Fibroblast of upper back skin (primary cell): ENCODE measurements at places on chromosomes 7 and 10.

- no peak for DNase-seq
Measured at GRCh38 chr10:17112566-17112965, 17.0 kb downstream of the CUBN start.

DNA sequence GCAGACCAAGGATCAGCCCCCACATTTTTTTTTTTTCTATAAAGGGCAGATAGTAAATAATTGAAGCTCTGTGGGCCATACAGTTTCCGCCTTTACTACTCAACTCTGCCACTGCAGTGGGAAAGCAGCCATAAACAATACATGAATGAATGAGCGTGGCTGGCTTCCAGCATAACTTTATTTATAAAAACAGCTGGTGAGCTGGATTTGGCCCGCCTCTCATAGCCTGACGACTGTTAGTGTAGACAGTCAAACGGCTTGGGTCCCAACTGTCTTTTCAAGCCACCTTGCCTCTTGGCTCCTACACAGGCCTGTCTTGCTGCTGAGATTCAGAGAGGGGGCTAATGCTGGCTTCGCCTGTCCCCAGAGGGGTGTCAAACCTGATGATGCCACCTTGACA lies 169.8 kb upstream of the GPR26 start:
- no peak for DNase-seq

DNA sequence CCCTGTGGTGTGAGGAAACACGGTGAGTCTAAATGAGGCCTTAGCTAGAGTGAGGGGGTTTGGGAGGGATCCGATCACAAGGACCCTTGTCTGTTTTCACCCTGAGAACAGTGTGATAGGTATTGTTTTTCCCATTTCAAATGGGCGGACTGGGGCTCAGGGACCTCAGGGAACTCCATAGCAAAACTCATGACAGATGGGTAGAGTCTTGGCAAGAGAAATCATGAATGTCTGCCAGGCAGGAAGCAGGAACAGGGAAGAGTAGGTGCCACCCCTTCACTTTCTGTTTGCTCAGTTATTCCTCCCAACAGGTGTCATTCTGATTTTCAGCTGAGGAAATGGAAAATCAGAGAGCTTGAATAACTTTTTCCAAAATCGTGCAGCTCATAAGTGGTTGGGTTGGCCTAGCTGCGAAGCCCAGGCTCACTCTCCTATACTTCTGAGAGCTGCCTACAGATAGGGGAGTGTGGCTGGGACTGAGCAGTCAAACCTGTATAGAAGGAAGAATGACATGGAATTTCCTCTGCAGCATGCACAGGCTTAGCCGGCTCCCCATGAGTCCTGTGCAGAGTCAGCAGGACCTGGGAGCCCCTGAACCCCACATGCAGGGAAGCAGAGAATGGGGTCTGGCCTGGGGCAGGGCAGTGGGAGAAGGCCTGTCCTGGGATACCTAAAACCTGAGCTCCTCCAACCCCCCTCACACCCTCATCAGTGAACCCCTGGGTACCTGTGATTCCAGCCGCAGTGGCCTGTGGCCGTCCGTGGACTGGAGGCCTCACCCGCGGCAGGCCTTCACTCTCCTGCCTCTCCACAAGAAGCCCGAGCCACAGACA lies 17.6 kb upstream of the C10orf105 start:
- no peak for DNase-seq

DNA sequence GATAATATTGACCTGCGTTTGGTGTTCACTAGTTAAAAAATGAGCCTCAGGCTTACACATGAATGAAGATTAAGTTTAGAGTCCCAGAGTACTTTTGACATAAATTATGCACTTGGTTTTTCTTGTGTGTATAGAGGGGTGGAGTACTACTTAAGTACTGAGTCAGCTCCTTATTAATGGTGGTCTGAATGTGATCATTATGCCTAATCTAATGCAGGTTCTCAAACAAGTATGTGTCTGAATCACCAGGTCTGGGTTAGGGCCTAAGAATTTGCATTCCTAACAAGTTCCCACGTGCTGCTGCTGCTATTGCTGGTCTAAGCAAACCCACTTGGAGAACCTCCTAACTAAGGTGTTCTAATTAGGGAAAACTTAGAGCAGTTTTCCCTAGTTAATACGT lies 30.7 kb upstream of the STOX1 start:
- peak; percentile 40 for DNase-seq

DNA sequence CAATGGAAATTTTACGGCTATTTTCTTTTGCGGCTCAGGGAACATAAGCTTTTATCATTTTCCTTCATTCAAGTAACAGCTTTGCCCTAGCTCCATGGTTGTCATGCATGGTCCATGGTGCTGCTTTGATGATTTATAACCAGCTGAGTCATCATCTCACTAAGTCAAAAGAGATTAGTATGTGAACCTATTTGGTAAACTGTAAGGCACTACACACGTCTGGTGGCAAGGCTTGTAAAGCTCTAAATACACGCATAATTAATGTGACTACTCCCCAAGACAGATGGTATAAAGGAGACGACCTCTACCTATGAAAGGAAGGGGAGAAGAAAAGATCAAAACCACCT lies 340.2 kb downstream of the KCNMA1 start:
- peak; percentile 87 for DNase-seq

DNA sequence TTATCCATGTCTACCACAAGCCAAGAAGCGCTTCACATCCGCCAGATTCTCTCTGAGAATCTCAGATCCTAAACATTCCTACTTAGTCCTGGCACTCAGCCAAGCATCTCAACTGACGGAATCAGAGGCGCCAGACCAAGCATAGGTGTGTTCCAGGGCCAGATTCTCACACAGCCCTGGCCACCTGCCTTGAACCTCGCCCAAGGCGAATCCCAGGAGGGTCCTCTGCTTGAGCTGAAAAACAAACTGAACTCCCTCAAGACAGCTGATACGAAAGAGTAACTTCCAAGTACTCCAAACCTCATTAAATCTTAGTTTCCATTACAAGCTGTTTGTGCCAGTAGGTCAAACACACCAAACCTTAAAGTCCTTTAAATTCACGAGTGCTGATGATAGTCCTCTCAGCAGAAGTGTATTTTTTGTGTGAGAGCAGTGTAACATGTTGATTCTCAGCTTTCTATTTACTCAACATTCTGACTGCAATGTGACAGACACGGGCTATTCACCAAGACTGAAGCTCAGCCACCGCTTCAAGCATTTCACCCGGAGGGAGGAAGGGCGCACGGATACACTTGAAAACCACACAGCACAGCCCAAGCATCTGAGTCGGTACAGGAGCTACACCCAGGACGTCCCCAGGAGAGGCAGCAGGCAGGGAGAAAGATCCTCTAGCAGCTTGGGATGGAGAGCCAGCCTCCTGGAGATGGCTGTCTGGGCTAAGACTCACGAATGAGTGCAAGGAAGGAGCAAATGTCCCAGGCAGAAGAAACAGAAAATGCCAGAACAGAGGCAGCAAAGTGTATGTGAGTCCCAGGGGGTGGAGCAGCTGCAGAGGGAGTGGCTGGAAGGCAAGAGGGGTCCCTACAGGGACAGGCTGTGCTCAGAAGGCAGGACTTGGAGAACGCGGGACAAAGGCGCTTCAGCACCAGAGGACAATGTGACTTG lies 6.0 kb downstream of the PARD3 start:
- DNase-seq = peak; percentile 61

- no peak for DNase-seq
Measured at GRCh38 chr7:104341546-104341945, 13.1 kb downstream of the LHFPL3 start.

DNA sequence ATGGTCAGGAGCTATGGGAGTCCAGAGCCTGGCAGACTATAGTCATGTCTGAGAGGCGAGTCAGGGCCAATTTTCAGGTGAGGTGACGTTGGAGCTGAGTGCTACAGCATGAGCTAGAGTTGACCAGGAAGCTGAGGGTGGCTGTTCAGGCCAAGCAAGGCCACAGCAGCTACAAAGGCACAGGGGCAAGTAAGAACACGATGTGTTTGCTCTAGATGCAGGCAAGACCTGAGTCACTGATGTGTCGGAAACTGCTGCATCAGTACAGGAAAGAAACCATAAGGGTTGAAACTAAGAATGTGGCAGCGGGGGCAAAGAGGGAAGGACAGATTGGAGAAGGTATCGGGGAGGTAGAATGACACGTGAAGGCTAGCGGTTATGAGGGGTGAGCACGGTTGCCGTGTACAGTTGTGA lies 11.8 kb upstream of the RRP12 start:
- DNase-seq = no peak

DNA sequence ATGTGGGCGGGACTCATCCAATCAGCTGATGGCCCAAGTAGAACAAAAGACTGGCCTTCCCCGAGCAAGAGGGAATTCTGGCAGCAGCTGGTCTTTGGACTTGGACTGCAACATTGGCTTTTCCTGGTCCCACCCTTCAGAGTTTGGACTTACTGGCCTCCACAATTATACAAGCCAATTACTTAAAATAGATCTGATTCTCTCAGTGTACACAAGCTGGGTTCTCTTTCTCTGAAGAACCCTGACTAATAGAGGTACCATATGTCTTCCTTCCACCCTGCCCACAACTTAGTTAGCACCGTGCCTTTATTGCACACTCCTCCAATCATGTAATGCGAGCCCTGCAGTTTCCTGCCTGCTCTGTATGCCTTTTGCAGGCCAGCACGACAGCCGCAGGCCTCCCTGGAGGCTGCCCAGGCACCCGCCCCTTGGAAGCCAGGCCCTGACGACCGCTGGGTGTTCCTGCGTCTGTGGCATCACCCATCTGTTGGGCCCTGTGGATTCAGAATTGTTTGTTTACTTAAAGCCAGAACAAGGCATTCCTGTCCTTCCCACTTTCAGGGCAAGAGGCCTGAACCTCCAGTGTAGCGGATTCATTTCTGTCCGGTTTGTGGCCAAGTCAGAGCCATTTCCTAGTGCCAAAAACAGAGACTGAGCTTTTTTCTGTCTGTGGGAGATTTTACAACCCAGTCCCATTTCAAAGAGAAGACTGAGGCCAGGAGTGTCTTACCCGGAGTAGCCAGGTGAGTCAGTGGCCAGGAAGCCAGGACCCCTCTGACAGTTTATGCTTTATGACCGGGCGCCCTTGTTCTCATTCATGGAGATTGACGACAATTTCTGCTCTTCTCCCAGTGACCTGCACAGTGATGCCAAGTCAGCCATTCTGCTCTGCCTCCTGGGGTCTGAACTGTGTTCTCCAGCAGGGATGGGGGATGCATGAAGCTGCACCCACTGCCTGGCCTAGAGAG lies 968 bp upstream of the INMT start:
- DNase-seq = peak; percentile 79

- DNase-seq = no peak
Measured at GRCh38 chr10:14192746-14193145, 138.0 kb downstream of the FRMD4A start.

DNA sequence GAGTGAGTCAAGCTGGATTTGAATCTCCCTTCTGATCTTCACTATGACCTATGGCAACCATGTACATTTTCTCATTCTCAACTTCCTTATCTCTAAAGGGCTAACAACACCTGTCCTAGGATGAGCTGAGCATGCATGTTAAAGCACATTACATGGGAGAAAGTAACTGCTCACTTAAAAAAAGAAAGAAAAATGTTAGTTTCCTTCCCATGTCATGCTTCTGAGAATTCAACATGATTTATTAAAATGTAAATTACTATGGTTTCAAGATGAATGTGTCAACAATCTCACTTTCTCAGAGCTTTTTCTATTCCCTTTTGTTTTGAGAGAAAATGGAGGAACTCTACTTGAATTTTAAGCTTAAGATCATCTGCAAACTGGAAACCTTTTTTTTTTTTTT lies 295.3 kb downstream of the SKIDA1 start:
- no peak for DNase-seq

DNA sequence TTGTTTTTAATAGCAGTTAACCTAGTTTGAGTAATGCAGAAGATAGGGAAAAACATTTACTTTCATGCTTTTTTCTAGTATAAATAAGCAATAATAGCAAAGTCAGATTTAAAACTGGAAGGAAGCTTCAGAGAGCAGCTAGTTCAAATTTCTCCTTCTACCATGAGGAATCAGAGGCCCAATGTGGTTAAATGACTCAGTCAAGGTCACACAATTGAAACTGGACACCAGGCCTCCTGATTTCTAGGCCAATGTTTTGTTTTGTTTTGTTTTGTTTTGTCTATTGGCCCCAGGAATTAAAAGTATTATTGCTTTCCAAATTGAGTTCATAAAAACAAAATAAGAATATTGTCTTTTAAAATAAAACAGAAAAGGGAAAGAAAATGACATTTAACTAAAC lies 122.3 kb downstream of the TRIL start:
- DNase-seq = no peak

- DNase-seq = no peak
Measured at GRCh38 chr7:135970682-135971365, 6.3 kb downstream of the MTPN start.

GRCh38 chr10:50310560-50311174 lies 59.4 kb upstream of the ASAH2 start:
- no peak for DNase-seq

DNA sequence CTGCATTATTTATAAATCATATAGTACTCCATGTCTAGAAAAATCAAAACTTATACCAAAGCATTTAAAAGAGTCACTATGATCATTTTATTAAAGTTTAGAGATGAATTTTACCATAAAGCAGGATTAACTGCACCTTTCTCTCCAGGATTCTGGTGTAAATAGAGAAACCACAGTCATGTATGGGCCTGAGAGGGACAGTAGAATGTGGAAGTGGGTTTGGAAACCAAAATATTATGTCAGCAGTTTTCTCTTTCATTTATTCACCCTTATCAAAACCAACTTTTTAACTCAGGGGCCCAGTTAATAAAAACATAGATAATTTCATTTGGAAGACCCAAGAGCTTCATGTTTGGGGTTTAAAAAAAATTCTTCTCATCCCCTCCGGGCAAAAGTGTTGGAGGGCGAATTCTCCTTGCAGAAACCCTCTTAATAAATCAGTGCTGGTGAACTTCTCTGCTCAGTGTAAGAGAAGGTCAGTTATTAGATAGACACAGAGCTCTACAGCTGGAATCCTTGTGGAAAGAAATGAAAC lies 266.2 kb downstream of the CREB5 start:
- peak; percentile 25 for DNase-seq

DNA sequence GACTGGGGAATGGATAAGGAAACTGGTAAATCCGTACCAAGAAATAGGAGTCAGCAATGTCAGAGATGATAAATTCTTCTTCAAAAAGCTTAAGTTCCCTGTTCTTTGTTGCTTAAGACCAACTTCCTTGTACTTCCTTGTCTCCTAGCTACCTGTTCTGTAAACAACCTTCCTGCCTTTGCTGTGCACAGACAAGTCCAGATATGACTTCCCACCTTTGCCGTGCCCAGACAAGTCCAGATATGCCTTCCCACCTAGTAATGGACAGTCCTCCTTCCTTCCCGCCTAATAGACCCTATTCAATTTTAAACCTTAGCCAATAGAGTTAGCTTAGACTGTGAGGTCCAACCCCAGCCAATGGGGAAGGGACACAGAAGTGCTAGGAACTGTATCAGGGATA lies 2.5 kb upstream of the ZNF33A start:
- DNase-seq = no peak

- DNase-seq = no peak
Measured at GRCh38 chr7:151178236-151178635, 8.8 kb downstream of the ASB10 start.

GRCh38 chr10:98696516-98696915 lies 249.8 kb upstream of the HPS1 start:
- no peak for DNase-seq

GRCh38 chr10:42929993-42930392 lies 146.9 kb upstream of the RET start:
- no peak for DNase-seq
